Activated T-helper 1 cell treated with anti-CD3 and anti-CD28 coated beads, Interleukin-2, amount 50 U/mL, for 16 hours (primary cell): ENCODE measurements at places on chromosomes 3 and 15.

DNA sequence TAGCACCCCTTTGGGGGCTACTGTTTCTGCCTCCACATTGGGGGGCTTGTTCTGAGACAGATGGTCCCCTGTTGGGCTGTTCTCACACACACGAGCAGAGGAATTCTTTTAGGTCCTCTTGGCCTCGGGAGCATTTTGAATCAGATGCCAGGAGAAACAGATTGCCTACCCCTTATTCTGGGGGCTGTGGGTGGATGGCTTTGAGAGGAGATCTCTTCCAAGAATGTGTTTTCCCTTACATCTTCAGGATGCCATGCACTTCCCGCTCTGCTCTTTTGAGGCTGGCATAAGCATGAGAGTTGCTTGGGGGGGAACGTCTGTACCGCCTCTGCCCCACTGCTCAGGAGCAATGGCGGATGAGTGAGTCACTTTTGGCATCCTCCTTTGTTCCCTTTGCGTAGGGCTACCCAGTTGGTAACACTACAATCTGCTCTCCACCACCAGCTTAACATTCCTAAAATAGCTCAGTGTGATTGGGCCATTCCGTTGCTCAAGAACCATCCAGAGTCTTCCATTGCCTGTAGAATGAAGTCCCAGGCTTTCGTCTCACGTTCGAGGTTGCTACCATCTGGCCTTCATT is 154.4 kb downstream of the RPLP1 start:
- no peak for DNase-seq

GRCh38 chr15:48679952-48680351 is 34.4 kb upstream of the FBN1 start:
- no peak for DNase-seq

DNA sequence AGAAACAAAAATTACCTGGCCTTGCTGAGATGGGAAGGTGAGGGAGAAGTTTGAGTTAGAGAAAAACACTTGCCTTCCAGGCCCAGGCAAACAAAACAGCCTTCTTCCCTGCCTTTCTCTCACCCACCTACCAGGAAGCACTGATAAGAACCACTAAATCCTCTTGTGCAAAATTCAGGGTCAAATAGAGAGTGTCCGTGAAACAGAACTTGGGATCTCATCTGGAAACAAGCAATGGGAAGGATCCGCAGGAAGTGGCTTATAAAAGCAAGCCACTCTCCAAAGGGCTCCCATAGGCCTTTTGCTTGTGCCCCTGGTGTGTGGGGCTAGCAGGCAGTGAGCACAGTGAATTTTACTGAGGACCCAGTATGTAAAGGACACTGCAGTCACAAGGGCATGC is 11.0 kb downstream of the ADAMTS9 start:
- no peak for DNase-seq

- DNase-seq = no peak
Measured at GRCh38 chr15:77025941-77026411, 31.1 kb downstream of the PSTPIP1 start.

- no peak for DNase-seq
Measured at GRCh38 chr3:69085168-69085832, 563 bp downstream of the ARL6IP5 start.

DNA sequence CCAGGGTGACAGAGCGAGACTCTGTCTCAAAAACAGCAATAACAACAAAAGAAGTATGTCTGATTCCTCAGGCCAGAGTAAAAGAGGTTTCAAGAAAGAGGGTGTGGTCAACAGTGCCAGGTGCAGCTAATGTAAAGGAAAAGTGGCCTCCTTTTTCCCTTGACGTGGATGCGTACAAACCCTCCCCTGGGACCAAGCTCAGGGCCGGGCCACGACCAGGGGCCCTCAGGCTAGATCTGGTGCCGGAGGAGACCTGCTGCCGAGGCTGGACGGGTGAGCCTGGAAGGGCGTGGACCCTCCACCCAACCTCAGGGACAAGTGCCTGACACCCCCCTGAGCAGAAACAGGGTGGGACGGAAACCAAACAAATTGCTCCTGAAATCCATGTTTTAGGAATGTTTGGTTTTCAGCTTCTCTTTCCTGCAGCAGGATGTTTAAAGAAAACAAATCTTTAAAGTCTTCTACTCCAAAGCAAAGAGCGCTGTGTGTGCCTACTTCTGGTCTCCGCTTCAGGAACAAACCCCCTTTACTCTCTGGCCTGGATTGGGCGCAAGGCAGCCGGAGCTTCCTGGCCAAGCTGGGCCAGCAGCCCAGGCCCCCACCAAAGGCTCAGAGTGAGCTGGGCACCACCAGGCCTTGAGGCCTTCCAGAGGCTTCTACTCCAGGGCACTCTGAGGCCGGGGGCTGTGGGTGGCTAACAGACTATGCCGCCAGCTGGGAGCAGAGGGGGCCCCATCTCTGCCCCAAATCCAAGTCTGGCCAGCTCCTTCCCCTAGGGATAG is 21.4 kb downstream of the ZDHHC19 start:
- no peak for DNase-seq

DNA sequence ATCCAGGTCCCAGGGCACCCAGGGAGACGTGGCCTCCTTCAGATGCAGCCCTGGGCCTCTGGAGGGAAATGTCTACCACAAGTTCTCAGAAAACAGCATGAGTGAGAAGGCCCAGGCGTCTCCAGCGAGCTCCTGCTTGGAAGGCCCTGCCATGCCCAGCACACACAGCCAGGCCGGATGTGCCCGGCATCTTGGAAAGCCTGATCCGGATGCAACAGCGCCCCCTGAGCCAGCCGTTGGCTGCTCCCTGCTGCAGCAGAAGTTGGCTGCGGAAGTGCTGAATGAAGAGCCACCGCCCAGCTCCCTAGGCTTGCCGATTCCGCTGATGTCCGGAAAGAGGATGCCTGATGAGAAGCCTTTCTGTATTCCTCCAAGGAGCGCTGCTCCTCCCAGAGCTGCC is 856 bp downstream of the NPAP1 start:
- DNase-seq = no peak

GRCh38 chr15:68487087-68487843 is 55.3 kb upstream of the ITGA11 start:
- DNase-seq = no peak
